Astrocyte (in vitro differentiated cells and primary cell): ENCODE measurements at places on chromosomes 3 and 15. TPM values are rescaled to one million over a fixed set of nuclear protein-coding genes. Genes with fewer than 3 reads are reported as not detected.

DNA sequence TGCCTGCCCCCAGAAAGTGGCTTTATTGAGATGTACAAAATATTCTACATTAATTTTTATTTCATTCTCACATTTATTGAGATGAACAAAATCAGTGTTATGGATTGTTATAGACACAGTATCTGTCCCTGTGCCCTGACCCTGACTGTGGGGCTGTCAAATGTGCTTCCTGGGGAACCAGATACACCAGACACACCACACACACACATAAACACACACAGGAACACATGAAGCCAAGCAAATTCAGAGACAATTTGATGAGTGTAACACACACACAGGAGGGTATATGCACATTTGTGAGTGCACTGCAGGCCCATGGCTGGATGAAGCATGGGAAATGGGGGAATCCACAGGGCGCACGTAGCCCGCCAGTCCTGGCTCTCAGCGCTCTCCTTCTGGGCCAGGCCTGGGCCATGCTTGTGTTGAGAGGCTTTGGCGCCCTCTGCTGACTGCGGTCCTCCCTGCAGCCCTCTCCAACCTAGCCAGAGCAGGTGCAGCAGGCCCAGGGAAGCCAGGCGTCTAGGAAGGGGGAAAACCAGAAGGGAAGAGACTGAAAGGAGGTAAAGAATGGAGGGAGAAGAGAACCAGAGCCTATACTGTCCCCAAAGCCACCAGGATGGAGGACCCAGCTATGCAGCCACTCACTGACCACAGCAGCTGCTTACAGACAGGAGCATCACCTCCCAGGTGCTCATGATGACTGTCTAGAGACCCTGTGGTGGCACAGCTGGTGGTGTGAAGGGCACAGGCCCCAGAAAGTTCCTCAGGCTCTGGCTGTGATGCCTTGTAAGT is 18.0 kb upstream of the LOXL1 start:
- DNase-seq, result peak; percentile 32

COL6A6 gene
- total RNA-seq, result 0.09 and 0.12 TPM in 2 replicates

TUSC2 gene
- total RNA-seq, result 39.5 and 41.4 TPM in 2 replicates

- DNase-seq, result no peak
These were observed 43.0 kb downstream of the CGNL1 start for GRCh38 chr15:57419335-57419734.

IQCF5 gene
- not detected in 2 replicates for total RNA-seq
